Stimulated activated memory B cell treated with anti-CD40 and anti-IgM and Interleukin-4, amounts not matched to agents 10 μg/mL and 1 μg/mL and 100 μg/mL, for 72 hours (primary cell): ENCODE measurements at places on chromosomes 4 and X.
A peak's percentile ranks its signal among the peaks of the same experiment; 100 is the strongest.

DNA sequence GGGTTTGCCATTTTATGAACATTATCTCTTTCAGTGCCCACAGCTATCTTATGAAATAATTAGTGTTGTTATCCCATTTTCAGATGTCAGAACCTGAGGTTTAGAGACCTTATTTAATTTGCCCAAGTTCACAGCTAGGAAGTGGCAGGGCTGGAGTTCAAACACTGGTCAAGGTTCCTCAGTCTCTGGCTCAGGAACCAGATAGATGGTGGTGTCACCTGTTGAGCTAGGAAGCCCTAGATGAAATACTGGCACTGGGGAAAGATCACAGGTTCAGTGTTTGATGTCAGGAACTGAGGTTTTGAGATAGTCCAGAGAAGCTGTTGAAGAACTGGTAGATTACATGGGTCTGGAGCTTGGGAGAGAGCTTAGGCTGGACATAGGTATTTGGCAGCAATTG is 85.4 kb downstream of the REPS2 start:
- no peak for ATAC-seq

DNA sequence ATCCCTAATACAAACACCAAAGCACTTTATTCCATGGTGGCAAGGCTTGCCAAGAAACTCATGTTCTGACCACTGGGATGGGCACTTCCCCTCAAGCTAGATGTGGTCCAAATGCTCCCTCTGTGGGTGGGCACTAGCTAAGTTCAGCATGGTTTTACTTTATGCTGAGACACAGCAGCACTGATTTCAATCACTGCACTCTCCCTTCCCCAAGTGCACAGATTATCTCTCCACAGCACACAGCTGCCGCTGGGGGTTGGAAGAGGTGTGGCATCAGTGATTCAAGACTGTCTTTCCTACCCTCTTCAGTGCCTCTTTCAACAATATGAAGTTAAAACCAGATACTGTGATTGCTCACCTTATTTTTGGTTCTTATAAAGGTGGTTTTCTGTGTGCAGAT is 16.5 kb upstream of the GUCY2F start:
- no peak for ATAC-seq

DNA sequence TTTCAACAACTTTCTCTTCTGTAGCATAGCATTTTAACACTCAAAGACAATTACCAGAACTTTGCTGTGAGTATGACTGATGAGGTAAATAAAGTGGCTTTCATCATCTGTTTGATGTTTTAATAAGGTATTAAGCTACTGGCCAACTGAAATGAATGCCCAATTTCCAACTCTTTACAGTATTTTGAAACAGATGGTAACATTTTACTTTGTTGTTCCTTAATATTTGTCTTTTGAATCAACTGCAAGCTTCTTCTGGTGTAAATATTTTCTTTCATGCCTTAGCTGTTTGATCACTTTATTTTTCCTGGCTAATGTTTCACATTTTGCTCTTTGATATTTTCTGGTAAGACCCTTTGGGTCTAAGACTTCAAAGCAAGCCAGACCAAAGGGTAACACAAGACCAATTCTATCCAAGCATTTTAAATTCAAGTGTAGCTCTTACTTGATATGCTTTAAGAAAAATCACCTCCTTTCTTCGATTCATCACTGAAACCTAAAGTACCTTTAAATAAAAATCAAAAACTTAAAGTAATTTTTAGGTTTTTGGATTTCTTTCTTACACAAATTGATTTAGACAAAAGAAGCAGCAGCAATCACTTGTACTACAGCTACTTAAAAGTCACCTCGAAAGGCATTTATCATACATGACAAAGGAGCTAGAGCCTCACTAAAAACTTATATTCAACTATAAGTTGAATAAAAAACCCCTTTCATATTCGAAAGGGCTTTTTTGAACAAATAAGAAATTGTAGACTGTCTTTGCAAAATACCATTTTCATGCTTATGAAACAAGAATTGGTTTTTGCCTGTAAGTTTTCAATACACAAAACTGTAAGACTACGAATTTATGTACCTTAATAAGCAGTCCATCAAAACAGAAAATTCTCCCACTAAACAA is 57.6 kb downstream of the TBCK start:
- ATAC-seq = no peak

GRCh38 chr4:40114206-40114605 is 57.6 kb downstream of the N4BP2 start:
- ATAC-seq = no peak

DNA sequence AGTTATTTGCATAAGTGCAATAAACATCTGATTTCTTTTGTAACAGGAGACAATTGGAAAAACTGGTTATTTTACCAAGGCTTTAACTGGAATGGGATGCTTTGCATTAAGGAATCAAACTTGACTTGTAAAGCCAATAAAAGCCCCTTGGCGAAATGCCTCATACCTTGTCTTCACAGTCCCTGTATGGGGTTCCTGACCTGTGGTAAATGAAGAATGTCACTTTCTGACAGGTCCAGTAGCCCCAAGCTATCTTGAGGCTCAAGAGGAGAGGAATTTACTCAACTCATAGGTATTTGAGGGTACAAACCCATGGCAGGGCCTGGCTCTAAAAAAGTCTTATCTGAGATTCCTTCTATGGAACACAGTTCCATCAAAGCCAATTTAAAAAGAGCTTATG is 78.0 kb downstream of the ACOX3 start:
- ATAC-seq = no peak

DNA sequence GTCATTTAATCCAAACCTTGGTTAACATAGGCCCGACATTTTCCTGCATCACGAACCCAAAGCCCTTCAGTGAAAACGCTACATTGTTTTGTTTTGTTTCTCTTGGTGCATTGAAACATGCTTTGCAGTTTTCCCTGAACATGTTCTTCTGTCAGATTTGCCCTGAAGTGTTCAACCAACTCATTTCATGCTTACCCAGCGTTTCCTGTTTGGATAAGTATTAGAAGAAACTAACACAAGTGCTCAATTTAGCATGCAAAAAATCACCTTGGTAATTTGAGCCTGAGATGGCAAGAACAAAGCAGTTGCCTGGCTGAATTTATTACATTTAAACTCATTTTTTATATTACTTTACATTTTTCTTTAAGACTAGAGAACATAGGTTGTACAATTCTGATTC is 160.1 kb upstream of the VCX3A start:
- no peak for ATAC-seq

GRCh38 chr4:158571736-158572135 is 50.1 kb downstream of the RXFP1 start:
- no peak for ATAC-seq

DNA sequence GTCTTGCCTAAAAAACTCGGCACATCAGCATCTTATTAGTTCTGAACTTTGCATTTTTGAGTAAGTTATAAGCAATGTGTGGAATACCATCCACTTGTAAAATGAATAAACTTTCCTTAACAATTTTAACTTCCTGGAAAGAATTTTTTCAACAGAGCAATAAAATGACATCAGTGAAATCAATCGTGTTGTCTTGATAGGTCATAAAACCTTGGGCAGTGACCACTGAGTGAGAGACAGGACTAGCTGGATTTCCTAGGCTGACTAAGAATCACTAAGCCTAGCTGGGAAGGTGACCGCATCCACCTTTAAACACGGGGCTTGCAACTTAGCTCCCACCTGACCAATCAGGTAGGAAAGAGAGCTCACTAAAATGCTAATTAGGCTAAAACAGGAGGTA is 403.0 kb upstream of the CNKSR2 start:
- ATAC-seq = no peak

DNA sequence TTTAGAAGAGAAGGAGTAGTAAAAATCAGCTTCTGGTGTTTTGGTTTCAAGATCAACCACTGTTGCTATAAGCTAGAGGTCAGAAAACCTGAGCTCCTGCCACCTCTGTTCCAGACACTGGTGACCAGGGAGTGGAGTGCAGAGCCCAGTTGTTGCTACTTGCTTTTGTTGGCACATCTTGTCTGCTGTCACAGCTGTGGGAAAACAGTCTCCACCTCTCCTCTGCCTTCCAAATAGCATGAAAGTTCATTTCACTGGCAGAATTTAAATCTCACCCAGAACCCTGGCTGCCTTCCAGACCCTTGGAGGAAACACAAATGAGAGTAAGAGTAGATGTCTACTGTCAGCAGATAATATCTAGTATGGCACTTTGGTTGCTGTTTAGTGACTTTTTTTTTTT is 297.5 kb upstream of the KLF3 start:
- ATAC-seq = no peak

DNA sequence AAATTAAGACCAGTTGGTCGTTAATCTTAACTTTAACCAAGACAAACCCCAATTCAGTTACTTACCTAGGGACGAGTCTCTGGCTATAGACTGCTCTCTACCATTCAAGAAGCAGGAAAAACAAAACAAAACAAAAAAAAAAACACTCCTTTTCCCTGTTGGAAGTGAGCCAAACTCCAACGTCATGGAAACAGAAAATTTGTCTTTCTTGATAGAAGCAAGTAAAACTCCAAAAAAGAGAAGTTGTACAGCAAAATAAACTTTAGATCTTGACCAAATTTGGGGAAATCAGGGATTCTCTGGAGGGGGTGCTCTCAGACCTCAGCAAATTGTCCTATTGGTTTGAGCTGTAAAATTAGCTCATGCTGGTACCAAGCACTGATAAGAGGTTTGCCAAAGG is 3.7 kb downstream of the CNGA1 start:
- no peak for ATAC-seq

- ATAC-seq = peak; percentile 20
These were observed 32.0 kb downstream of the STIM2 start for GRCh38 chr4:26892480-26893150.

DNA sequence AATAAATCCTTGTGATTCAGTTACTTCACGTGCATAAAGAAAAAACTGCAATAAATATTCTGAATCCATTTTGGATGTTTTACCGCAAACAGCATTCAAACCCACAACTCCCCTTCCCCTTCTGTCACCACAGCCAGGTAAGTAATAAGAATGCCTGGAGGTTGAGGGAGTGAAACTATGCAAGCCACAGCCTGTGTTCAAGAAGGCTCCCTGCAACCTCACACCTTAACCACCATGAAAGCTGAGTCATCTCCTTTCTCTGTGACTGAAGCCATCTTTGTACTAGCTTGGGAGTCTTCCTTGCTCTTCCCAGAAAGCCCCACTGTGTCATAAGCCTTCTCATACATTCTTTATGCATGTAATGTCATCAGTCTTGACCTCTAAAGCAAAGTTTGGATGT is 297.0 kb upstream of the PUDP start:
- ATAC-seq = no peak

GRCh38 chr4:166341992-166342391 is 469.0 kb downstream of the TLL1 start:
- ATAC-seq = no peak

GRCh38 chr4:150875367-150875766 is 139.7 kb downstream of the LRBA start:
- no peak for ATAC-seq

- ATAC-seq = no peak
These were observed 104.1 kb downstream of the FSTL5 start for GRCh38 chr4:162059656-162060055.

DNA sequence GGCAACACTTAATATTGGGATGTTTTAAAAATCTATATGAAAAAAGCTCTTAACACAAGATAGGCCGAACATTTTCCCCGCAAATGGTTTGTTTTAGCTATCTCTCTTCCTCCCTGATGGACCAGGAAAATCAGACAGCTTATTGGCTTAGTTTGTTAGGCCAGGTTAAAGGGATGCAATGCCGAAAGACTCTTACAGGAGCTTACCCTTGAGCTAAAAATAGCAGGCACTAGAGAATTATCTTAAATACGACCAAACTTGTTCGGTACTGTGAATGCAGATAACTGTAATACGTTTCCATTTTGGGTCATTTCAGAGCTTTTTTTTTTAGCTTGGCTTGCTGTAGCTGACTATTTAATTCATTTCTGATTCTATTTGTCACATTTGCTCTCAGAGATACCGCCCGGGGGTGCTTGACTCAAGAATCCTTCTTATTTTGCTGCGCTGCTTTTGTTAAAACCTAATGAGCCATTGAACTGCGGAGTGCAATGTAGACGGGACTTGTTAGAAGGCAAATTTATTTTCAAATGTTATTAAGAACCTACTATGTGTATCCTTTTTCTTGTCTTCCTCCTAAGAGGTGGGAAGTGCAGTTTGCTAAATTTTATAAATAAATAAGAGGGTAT is 23.3 kb downstream of the PPARGC1A start:
- no peak for ATAC-seq
